Endothelial cell of umbilical vein (primary cell): ENCODE measurements at places on chromosomes 5 and 9. TPM values are rescaled to one million over a fixed set of nuclear protein-coding genes. Genes with fewer than 3 reads are reported as not detected.

The CLIC3 gene
- not detected in 2 replicates for total RNA-seq

The GABRA1 gene
- total RNA-seq, result not detected in 2 replicates

The NUTM2G gene
- total RNA-seq, result not detected in 2 replicates

The GRXCR2 gene
- not detected in 2 replicates for total RNA-seq

The FEM1C gene
- 16.0 and 16.7 TPM in 2 replicates for total RNA-seq

The JAKMIP2 gene
- total RNA-seq, result not detected in 2 replicates

DNA sequence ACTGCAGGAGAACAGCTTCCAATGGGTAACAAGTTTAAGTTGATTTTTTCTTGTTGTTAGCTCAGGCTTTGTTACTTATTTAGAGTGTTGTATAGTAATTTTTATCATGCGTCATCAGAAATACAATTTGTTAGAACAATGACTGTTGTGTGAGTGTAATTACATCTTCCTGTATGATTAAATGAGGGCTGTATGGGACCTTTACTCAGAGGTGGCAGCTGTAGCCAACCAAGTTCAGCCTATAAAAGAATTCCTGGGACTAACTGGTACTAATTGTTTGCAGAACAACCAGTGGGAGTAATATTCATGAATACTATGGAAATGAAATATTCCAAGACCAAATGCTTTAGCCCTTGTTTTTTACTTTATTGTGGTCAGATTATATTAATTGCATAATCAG lies 30.8 kb upstream of the TJP2 start:
- no peaks in the 10 kb centered on the region for H3K36me3 ChIP-seq
- peak overlapping the region; percentile 41 for H3K4me3 ChIP-seq
- DNase-seq, result peak; percentile 88
- H3K4me1 ChIP-seq, result peaks cover 24% of the 10 kb centered on the region

- H3K27me3 ChIP-seq, result no peaks in the 10 kb centered on the region
- no peak overlapping the region for H3K4me3 ChIP-seq
- peaks cover 7% of the 10 kb centered on the region for H3K4me1 ChIP-seq
- H3K27ac ChIP-seq, result no peak overlapping the region
- H3K36me3 ChIP-seq, result no peaks in the 10 kb centered on the region
These were observed 62.6 kb downstream of the ANGPTL2 start for GRCh38 chr9:127059765-127060361.

GRCh38 chr9:79685577-79685976 lies 113.8 kb downstream of the TLE4 start:
- DNase-seq, result no peak
- H3K27ac ChIP-seq, result no peak overlapping the region
- H3K4me1 ChIP-seq, result peaks cover 14% of the 10 kb centered on the region
- H3K36me3 ChIP-seq, result no peaks in the 10 kb centered on the region
- no peaks in the 10 kb centered on the region for H3K27me3 ChIP-seq

DNA sequence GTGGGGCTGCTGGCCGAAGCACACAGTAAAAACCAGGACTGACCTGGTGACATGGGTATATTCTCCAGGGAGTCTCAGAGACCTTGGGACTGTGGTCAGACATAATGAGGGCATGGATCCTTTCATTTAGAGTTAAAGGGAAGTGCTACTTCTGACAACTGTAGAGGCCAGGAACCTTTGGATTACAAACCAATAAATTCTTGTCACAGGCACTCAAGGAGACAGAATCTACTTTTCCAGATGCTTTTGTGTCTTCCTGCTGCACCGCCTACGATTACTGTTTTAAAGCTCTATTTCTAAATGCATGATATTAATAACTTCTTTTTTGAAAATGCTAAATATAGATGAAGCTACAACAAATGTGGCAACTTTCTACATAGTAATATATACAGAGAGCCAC lies 106.5 kb upstream of the LPAR1 start:
- DNase-seq, result no peak
- H3K27ac ChIP-seq, result no peak overlapping the region
- no peaks in the 10 kb centered on the region for H3K27me3 ChIP-seq
- H3K4me3 ChIP-seq, result no peak overlapping the region

- H3K27me3 ChIP-seq, result no peaks in the 10 kb centered on the region
- H3K27ac ChIP-seq, result no peak overlapping the region
- no peaks in the 10 kb centered on the region for H3K36me3 ChIP-seq
- H3K4me1 ChIP-seq, result no peaks in the 10 kb centered on the region
These were observed 49.3 kb downstream of the COL15A1 start for GRCh38 chr9:98992885-98993569.

DNA sequence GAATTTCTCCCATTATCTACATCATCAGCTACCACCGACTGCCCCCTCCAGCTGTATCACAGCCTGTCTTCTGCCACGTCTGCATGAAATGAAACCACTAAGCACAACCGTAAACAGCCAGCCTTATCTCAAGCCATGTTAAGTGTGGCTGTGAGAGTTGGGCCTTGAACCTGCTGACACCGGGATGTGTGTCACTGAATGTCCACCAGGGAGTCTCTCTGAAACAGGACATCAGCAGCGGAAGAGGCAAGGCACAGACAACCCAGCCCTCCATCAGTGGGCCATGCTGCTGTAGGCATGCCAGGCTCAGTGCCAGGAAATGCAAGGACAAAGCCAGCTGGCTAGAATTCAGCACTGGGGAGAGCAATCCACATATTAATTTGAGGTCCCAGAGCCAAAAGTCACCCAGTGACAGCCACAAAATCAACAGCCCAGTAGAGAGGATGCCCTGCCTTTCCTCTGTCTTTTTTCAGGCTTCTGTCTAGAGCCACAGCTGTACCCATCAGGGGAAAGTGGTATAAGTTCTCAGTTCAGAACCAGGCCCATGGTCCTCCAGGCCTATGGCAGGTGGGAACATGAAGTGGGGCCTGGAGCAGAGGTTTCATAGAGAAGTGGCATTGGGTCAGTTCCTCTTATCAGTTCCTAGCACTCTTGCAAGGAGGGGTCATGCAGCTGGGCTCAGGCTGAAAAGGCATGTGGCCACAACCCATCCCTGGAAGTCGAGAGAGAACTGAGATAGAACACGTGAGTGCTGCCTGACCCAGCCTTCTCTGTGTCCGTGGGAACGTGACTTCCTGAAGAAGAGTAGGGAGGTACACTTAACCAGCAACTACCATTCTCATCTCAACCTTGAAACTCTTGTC lies 199.4 kb downstream of the ESM1 start:
- H3K27ac ChIP-seq, result no peak overlapping the region
- no peak overlapping the region for H3K4me3 ChIP-seq
- peaks cover 6% of the 10 kb centered on the region for H3K4me1 ChIP-seq
- peak; percentile 77 for DNase-seq
- no peaks in the 10 kb centered on the region for H3K36me3 ChIP-seq
- no peaks in the 10 kb centered on the region for H3K27me3 ChIP-seq

GRCh38 chr9:129823542-129823934 lies 398 bp downstream of the TOR1A start:
- no peaks in the 10 kb centered on the region for H3K27me3 ChIP-seq
- H3K4me3 ChIP-seq, result peak overlapping the region; percentile 74
- peaks cover 7% of the 10 kb centered on the region for H3K4me1 ChIP-seq
- H3K36me3 ChIP-seq, result peaks cover 25% of the 10 kb centered on the region
- no peak overlapping the region for H3K27ac ChIP-seq

- no peaks in the 10 kb centered on the region for H3K36me3 ChIP-seq
- DNase-seq, result no peak
- H3K4me1 ChIP-seq, result peaks cover 5% of the 10 kb centered on the region
- H3K27ac ChIP-seq, result no peak overlapping the region
- H3K27me3 ChIP-seq, result no peaks in the 10 kb centered on the region
- no peak overlapping the region for H3K4me3 ChIP-seq
These were observed 70.3 kb downstream of the ENC1 start for GRCh38 chr5:74570250-74570649.

- no peak overlapping the region for H3K27ac ChIP-seq
- H3K4me3 ChIP-seq, result no peak overlapping the region
- H3K27me3 ChIP-seq, result no peaks in the 10 kb centered on the region
- DNase-seq, result no peak
These were observed 59.3 kb downstream of the RAPGEF6 start for GRCh38 chr5:131575660-131576227.

DNA sequence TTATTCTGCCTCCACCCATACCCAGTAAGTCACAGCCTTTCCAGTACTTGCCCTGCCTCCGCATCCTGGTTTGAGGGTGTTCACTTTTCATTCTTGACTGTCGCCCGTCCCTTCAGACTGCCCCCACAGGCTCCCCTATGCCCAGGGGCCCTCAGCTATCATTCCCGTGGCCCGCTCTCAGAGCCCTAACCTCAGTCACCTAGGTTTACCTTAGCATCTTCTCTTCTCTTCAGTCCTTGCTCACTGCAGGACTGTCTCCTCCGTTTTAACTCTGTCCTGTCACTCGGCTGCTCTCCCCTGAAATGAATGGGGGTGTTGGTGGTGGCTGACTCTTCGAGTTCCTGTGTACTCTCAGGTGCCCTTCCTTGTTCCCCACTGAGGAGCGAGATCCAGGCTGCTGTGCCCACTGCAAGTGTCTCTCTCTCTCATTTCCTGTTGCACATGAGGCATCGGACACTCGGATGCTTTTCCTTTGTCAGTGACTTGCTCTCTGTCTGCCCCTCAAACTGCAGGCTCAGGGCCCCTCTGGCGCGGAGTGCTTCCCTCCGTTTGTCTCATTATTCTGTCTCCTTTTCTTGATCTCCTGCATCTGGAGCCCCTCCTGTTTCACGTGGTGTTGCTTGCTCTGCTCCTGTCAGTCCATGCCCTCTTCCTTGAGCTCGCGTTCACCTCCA lies 89.8 kb downstream of the CACNA1B start:
- H3K27ac ChIP-seq, result no peak overlapping the region
- no peak overlapping the region for H3K4me3 ChIP-seq
- no peaks in the 10 kb centered on the region for H3K4me1 ChIP-seq

- no peaks in the 10 kb centered on the region for H3K4me1 ChIP-seq
- H3K36me3 ChIP-seq, result no peaks in the 10 kb centered on the region
- H3K27me3 ChIP-seq, result no peaks in the 10 kb centered on the region
- H3K4me3 ChIP-seq, result no peak overlapping the region
These were observed 46.5 kb downstream of the PPP1R2B start for GRCh38 chr5:156896546-156896945.
